Smooth muscle cell of bladder (primary cell): ENCODE measurements at places on chromosomes 5 and 9. TPM values are rescaled to one million over a fixed set of nuclear protein-coding genes. Genes with fewer than 3 reads are reported as not detected.

Gene SYK
- under 0.01 TPM in 2 replicates for total RNA-seq

Gene DRD1
- total RNA-seq, result under 0.01 and 0.14 TPM in 2 replicates

Gene ECSCR
- 0.14 and 0.37 TPM in 2 replicates for total RNA-seq

Gene CSF1R
- 0.14 and 0.46 TPM in 2 replicates for total RNA-seq

Gene FBP1
- total RNA-seq, result not detected in 2 replicates

Gene TRIM36
- 0.14 and 0.37 TPM in 2 replicates for total RNA-seq

Gene NDFIP1
- total RNA-seq, result 33.0 and 41.3 TPM in 2 replicates

Gene ANP32B
- total RNA-seq, result 7.8 and 10.2 TPM in 2 replicates

Gene SEMA5A
- 5.3 and 15.0 TPM in 2 replicates for total RNA-seq

Gene ALDH1B1
- total RNA-seq, result 12.5 and 26.8 TPM in 2 replicates

Gene ADAMTS12
- 29.9 and 34.2 TPM in 2 replicates for total RNA-seq
